ENCODE measurements at places on chromosomes 11 and 22.

GRCh38 chr22:35835998-35836691, 118.5 kb downstream of the APOL5 start:
- DNase-seq: no peak

DNA sequence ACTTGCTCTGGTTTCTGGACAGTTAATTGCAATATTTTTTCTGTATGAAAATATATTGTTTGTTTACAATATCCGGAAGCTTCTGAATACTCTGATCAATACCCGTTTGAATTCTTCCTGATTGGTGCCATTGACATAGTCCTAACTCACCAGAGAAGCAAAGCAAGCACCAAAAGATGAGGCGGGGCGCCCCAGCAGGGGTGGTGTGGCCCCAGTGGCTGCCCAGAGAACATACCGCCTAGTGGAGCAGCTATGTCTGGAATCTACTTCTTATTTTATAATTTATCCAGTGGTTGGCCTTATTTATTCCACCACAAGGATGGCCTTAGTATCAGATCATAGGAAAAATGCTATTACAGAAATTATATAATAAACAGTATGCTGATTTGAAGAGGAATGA, 610.7 kb downstream of the JRKL start:
- no peak for DNase-seq

DNA sequence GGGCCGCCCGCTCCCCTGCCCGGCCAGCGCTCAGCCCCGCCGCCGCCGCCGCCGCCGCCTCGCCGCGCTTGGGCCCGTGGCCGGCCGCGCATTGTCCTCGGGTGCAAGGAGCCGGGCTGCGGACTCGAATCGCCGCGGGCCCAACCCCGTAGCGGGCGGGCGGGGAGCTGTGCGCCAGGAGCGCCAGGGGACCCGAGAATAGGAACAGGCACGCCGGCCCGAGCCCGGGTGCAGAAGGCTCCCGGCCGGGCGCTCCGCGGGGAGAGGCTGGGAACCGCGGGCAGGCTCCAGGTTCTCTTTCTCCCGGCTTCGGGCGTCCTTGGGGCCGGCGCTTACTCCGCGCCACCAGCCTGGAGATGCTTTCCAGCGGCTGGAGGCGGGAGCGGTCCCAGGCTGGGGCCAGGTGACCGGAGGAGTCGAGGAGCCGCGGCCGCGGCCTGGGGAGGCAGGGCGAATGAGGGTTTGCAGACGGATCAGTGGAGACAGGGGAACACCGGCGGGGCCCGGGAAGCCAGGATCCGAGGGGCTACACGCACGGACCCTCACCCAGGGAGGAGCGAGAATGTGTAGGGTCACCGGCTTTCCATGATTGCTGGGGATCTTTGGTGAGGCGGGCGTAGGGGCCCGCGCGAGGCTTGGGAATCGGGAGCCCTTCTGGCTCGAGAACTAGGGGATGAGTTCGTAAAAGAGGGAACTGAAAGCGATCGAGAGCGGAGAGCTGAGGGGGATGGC, 726 bp downstream of the PKNOX2 start:
- peak; percentile 14 for DNase-seq

DNA sequence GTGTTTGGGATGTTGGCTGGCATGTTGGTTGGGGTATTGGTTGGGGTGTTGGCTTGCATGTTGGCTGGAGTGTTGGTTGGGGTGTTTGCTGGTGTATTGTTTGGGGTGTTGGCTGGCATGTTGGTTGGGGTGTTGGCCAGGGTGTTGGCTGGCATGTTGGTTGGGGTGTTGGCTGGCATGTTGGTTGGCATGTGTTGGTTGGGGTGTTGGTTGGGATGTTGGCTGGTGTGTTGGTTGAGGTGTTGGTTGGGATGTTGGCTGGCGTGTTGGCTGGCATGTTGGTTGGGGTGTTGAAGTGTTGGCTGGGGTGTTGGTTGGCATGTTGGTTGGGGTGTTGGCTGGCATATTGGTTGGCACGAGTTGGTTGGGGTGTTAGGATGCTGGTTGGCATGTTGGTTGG, 24.5 kb downstream of the OTUB1 start:
- no peak for DNase-seq

DNA sequence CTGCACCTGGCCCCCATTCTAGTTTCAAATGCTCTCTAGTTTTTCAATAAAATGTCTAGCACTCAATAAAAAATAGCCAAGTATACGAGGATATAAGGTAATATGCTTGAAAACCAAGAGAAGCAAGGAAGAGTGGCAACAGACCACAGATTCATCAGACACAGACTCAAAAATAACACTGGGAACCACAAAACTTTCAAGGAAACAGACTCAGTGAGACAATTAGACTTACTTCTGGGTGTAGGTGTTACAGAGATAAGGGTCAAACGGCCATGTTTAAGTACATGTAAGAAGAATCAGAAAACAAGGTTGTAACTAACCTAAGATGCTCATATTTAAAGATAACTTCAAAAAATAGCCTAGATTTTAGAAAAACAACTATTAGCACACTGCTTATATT, 67.0 kb downstream of the TRMU start:
- no peak for DNase-seq

DNA sequence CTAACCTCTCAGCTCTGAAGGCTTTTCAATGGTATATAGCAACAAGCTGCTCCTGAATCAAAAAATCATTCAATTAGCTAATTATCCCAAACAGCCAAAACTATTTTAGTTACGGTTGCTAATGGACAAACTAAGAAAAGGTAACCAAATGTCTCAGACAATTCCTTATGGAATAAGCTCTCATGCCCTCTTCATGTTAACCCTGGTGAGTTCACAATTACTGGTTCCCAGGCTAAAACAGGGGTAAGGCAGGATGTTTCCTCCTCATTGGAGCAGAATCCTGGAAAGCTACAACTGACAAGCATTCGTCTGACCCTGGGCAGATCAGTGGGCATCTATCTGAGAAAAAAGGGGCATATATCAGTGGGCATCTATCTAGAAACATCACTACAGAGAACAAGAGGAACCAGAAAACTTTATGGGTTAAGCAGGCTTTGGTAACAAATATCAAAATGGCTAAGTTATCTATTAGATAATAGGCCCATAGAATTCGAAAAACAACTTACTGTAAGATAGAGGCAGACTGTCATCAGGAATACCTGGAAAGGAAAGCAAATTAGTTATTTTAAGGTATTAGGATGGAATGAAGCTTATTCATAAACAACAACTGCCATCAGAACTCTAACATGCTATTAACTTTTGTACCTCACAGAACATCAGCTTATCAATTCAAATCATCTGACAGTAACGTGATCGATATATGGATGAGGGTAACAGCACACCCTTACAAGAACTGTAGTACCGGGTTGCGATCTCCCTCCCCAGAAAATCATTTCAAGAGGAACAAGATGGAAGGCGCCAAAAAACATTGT, 14.8 kb upstream of the WDR74 start:
- no peak for DNase-seq

DNA sequence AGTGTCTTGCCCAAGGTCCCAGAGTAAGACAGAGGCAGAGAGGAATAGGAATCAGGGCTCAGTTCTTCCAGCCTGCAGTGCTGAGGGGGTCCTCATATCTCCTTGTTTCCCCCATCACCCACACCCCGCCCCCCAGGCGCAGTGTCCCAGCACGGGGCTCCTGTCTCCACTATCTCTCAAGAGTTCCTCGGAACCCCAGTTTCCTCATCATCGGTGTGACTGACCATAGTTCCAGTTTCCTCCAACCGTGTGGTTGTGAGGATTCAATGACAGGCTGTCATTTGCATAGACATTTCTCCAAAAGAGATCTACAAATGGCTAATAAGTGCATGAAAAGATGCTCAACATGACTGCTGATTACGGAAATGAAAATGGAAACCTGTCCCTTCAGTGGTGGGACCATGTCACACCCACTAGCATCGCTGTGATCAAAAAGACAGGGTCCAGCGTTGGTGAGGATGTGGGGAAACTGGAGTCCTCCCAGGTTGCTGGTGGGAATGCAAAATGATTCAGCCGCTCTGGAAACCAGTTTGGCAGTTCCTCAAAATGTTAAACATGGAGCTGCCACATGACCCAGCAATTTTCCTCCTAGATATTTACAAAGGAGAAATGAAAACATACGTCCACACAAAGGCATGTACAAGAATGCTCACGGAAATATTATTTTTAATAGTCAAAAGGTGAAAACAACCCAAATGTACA, 31.8 kb upstream of the PDGFB start:
- no peak for DNase-seq

DNA sequence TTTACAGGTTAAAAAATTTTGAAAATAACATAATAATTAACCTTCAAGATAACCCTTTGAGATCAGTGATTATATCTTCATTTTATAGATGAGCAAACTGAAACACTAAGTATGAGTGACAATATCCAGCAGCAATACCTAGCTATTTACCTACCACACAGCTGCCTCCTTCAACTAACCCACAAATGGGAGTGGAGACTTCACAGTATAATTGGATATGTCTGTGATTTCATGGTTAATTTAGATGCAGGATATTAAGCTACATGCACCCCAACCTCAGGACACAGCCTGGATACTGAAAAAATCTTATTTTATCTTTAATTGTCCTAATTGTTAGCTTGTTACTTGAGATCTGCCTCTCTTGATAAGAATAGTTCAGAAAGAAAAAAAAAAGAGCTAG, 297.2 kb upstream of the ANO5 start:
- DNase-seq: no peak

DNA sequence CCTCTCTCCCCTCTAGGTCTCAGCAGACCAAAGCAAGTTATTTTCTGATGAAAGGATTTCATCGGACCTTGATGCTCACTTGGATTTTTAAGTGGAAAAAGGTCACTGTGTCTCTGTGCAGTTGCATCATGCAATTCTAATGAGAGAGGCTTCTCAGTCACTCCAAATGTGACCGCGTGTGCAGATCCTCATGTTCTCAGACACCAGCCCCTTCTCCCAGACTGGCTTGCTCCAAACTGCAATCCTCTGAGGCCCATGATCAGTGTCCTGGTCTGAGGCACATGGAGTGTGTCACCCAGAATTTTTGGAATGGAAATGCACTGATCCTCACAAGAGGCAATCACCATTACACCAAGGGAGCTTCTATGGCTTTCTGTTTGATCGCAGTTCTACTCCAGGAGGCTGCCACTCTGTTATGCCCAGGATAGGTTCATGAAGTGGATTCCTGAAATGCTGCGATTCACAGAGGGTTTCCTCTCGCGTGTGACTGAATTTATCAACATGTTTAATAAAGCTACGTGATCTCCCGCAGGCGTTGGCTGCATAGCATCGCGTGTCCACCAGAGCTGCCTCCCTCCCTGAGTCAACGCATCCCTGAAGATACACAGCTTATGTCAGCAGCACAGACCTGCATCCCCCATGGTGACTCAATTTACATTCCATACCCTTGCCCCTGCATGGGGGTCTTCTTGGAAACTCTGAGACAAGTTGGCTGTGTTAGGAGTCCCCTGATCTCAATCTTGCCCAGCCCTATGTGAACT, 544.6 kb upstream of the B3GAT1 start:
- DNase-seq: no peak

DNA sequence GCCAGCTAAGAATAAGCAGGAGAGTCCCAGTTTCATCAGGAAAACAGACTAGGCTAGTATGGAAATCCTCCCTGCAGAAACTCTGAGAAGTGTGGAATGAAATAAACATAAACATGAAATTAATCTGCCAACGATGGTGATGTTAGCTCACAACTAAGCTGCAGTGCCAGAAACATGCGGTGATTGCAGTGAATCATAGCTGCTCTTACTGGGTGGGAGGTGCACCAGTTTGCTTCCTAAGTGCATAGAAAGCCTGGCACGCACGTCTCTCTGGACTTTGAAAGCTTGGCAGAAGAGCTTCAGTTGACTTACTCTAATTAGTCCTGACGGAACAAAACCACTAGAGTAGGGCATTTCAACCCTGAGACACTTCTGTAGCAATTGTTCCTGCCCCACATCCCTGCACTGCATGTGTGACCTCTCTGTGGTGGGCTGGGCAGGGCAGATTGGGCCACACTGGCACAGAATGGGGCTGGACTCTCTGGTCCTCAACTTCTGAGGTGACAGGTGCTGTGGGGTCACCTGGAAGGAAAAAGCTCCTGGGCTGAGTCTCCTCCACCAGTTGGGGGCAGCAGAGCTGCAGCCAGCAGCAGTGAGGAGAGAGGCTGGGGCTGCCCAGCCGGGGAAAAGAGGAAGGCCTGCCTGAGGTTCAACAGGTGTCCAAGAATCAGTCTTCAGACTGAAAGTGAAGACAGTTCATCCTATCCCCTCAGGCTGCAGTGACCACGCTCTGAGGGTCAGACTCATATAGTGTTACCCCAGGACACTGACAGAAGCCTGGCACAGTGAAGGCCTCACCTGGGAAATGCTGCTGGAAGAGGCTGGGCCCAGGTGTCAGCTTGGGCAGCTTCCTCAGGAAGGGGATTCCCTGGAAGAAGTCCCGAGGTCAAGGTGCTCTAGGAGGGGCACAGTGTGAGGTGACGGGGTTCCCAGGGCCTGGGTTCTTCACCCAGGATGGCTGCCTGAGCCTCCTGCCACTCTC, 40.5 kb downstream of the GGTLC2 start:
- peak; percentile 48 for DNase-seq

DNA sequence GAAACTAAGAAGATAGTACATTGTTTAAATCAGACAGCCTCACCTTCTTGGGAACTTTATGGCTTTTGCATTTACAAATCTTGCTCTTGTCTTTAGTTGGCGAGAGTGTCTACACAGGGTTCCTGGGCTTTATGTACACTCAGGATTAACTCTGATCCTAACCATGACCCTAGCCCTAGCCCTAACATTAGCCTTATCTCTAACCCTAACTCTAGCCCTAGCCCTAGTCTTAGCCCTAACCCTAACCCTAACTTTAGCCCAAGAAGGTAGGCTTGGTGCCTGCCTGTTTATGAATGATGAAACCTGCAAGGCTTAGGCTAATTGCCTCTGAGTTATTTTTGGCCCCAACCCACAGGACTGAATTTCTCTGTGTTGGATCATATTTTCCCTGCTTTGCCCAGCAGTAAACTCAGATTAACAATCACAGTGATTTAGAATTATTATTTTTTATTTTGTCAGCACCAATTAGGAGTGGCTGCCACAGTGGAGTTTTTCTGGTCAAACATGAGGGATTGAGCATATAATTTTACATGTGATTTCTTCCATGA, 44.1 kb upstream of the OR9Q1 start:
- DNase-seq: no peak

DNA sequence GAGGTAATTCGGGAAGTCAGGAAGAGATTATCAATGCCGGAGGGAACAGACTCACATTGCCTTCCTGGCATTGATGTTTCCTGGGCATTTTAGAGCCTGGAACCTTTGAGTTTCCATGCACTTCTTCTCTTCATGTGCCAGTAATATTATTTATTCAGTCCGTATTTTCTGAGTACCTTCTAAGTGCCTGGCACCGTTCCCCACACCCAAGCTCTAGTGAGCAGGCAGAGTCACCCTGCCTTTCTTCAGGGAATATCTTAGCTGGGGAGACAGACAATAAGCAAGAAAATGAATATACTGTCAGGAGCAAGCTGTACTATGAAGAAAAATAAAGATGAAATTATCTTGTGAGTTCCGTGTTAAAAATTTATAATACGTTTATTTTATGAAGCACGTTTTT, 136.2 kb upstream of the SEZ6L start:
- no peak for DNase-seq
